GM23248 (cell line): ENCODE measurements at places on chromosomes 1 and 21. TPM values are rescaled to one million over a fixed set of nuclear protein-coding genes. Genes with fewer than 3 reads are reported as not detected.

Gene SH2D2A
- not detected in 2 replicates for total RNA-seq

DNA sequence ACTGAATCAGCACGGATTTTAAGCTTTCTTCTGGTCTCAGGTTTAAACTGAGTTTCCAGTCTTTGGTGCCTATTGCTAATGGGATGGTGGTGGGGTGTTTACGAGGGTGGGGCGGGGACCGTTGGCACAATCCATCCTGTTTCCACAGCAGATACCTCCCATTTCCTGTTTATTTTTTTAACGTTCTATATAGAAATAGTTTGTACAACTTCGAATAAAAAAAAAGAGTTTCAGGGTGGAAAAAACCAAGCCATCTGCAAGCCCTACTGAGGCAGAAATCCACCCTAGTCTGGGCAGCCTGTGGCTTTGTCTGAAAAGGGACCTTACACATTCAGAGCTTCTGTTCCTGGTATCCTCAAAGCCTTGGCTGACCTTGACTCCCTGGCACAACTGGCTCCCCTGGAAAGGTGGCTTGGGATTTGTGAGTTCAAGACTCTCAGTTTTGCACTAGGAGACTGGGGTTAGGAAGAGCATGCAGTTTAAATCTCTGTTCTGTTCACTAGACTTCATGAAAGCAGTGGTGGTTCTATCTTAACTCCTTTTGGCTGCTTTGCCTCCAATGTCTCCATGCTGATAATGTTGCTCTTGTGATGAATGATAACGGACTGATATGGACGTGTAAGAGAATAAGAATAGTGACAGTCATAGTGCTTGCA lies 46.7 kb downstream of the VANGL2 start:
- no peak for DNase-seq
- H3K27me3 ChIP-seq = peaks cover 10% of the 10 kb centered on the region
- no peak overlapping the region for H3K4me3 ChIP-seq
- no peaks in the 10 kb centered on the region for H3K4me1 ChIP-seq
- H3K27ac ChIP-seq = no peak overlapping the region
- no peaks in the 10 kb centered on the region for H3K36me3 ChIP-seq

GRCh38 chr1:224866940-224867339 lies 62.5 kb upstream of the DNAH14 start:
- H3K4me3 ChIP-seq = no peak overlapping the region
- no peak overlapping the region for H3K27ac ChIP-seq
- no peaks in the 10 kb centered on the region for H3K4me1 ChIP-seq
- H3K36me3 ChIP-seq = no peaks in the 10 kb centered on the region
- no peak for DNase-seq
- no peaks in the 10 kb centered on the region for H3K27me3 ChIP-seq

GRCh38 chr1:211601982-211602670 lies 23.2 kb upstream of the SLC30A1 start:
- H3K4me1 ChIP-seq = peaks cover 25% of the 10 kb centered on the region
- H3K27me3 ChIP-seq = no peaks in the 10 kb centered on the region
- no peak overlapping the region for H3K27ac ChIP-seq
- H3K4me3 ChIP-seq = no peak overlapping the region
- no peaks in the 10 kb centered on the region for H3K36me3 ChIP-seq
- no peak for DNase-seq

DNA sequence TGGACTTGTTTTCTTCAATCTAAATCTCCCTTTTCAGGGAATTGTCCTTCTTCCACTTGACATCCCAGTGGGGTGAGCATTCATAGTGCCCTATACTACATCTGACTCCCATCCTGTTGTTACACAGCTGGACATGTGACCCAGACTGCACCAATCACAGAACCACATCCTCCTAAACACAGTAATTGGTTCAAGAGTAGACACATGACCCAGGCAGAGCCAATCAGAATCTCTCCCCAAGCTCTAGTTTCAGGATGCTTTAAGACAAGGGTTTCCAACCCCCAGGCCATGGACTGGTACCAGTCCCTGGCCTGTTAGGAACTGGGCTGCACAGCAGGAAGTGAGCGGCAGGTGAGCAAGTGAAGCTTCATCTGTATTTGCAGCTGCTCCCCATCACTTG lies 5.6 kb upstream of the DDOST start:
- DNase-seq = peak; percentile 20
- no peak overlapping the region for H3K27ac ChIP-seq
- H3K36me3 ChIP-seq = no peaks in the 10 kb centered on the region
- no peaks in the 10 kb centered on the region for H3K27me3 ChIP-seq

Gene HRNR
- not detected in 2 replicates for total RNA-seq

Gene TFF2
- not detected in 2 replicates for total RNA-seq

GRCh38 chr1:50548243-50548642 lies 125.0 kb upstream of the DMRTA2 start:
- peaks cover 9% of the 10 kb centered on the region; the same call in 1 of the 2 replicates for H3K4me1 ChIP-seq
- DNase-seq = no peak
- no peak overlapping the region for H3K4me3 ChIP-seq
- H3K27ac ChIP-seq = no peak overlapping the region
- H3K36me3 ChIP-seq = no peaks in the 10 kb centered on the region
- H3K27me3 ChIP-seq = no peaks in the 10 kb centered on the region

- H3K27me3 ChIP-seq = no peaks in the 10 kb centered on the region
- peak; percentile 84 for DNase-seq
Measured at GRCh38 chr1:42922687-42923366, 35.8 kb downstream of the SLC2A1 start.

GRCh38 chr1:19596065-19596713 lies 47.9 kb upstream of the NBL1 start:
- H3K4me1 ChIP-seq = peaks cover 11% of the 10 kb centered on the region; the same call in 1 of the 2 replicates
- H3K4me3 ChIP-seq = peak overlapping the region; percentile 85
- peak overlapping the region; percentile 84 for H3K27ac ChIP-seq
- DNase-seq = peak; percentile 57
- H3K27me3 ChIP-seq = no peaks in the 10 kb centered on the region

GRCh38 chr1:7110321-7110720 lies 325.1 kb downstream of the CAMTA1 start:
- H3K27ac ChIP-seq = no peak overlapping the region
- H3K27me3 ChIP-seq = peaks cover 27% of the 10 kb centered on the region
- peak; percentile 35 for DNase-seq
- H3K36me3 ChIP-seq = no peaks in the 10 kb centered on the region

DNA sequence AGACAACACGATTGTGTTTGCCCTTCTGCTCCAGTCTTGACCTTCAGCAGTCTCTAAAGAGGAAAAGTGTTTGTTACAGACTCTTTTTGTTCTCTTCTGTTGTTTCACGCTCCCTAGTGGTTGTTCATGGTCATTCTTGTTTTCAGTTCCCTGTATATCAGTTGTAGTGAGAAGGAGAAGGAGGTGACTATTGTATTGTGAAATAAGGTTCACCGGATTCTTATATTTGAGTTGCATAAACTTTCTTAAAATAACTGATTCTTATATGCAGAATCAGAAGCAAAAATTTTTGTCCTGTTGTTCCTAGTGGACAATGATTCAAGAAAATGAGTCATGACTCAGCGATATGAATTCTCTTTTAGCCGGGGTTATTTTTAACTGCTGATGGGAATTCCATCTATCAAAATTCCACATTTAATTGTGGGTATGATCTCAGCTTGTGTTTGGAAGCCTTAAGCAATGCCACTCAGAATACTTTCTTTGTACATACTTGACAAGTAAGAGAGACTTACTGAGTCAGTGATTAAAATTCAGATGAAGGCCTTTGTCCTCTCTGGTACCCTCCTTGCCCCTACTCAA lies 152.2 kb downstream of the CLEC20A start:
- no peaks in the 10 kb centered on the region for H3K27me3 ChIP-seq
- H3K27ac ChIP-seq = peak overlapping the region; percentile 66
- DNase-seq = peak; percentile 93

- no peaks in the 10 kb centered on the region for H3K27me3 ChIP-seq
- H3K36me3 ChIP-seq = no peaks in the 10 kb centered on the region
- no peak overlapping the region for H3K27ac ChIP-seq
- DNase-seq = no peak
Measured at GRCh38 chr1:163672976-163673758, 351.4 kb downstream of the NUF2 start.

Gene FPGT
- total RNA-seq = 11.6 and 15.9 TPM in 2 replicates

DNA sequence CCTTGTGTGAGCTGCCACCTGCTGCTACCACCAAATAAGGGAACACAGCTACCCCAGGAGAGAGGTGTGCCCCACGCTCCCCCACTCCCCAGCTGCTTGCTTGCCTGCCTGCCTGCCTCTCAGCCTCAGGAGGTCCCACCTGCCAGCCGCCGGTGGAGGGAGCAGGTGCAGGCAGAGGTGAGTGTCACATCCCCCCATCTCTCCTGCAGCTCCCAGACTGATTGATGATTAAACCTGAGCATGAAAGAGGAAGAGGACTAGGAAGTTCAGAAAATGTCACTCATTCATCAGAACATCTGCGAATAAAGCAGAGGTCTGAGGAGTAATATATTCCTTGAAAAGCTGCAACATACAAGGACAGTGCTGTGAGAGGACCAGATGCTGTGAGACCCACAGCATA lies 58.6 kb upstream of the HIVEP3 start:
- no peaks in the 10 kb centered on the region for H3K36me3 ChIP-seq
- no peaks in the 10 kb centered on the region for H3K27me3 ChIP-seq
- H3K4me1 ChIP-seq = no peaks in the 10 kb centered on the region
- no peak overlapping the region for H3K27ac ChIP-seq
